ENCODE measurements at places on chromosomes 7 and 10.

DNA sequence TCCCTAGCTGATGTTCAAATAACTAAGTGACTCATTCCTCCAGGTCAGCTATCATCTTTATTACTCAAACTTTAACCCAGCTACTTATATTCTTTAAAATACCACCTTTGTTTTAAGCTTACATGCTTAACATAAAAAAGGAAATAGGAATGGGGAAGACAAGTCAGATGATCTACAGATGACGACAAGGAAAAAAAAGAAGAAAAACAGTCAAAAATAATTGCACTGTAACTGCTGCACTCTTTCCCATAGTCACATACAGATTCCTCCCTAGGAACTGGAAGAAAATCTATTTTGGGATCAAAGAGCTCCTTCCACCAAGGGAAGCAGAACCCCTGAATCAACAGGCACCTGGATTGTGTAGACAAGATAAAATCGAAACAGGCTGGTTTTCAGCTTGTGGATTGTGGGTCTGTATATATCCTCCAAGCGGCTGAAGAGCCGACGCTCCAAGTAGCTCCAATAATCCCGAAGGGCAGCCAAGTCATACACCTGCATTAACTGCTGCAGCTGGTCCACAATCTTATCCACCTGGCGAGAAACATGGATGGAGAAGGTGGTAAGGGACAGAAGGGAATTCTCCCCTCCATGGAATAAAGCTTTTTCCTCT lies 2.0 kb downstream of the WDR91 start:
- H3K27ac ChIP-seq, result no peak overlapping the region
- no peaks in the 10 kb centered on the region for H3K27me3 ChIP-seq
- H3K4me3 ChIP-seq, result peak overlapping the region; percentile 48
- H3K4me1 ChIP-seq, result peaks cover 50% of the 10 kb centered on the region
- no peak for DNase-seq

DNA sequence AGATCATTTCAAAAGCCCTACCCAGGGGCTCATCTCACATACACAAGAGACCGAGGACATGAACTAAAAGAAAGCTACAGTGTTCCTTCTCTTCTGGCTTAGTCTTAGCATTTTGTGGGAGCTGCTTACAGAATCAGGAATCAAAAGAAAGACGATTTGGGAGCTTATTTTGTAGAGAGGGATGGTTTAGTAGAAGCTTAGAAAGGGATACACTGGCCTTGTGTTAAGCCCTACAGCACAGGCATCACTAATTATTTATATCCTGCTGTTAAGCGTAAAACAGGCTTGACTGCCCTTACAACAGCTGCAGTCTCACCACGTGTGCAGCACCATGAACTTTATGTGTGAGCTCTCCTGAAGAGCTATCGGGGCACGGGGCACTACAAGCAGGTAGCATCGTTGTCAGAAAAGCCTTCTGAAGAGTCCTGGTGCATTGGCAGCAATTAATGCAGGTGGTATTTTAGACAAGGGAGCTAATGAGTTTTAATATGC lies 798.3 kb downstream of the NXPH1 start:
- no peaks in the 10 kb centered on the region for H3K36me3 ChIP-seq
- H3K4me1 ChIP-seq, result no peaks in the 10 kb centered on the region
- DNase-seq, result no peak
- no peak overlapping the region for H3K27ac ChIP-seq
- H3K27me3 ChIP-seq, result no peaks in the 10 kb centered on the region
- H3K4me3 ChIP-seq, result no peak overlapping the region

GRCh38 chr10:60595852-60596251 lies 182.4 kb upstream of the CDK1 start:
- no peak for DNase-seq
- H3K4me3 ChIP-seq, result no peak overlapping the region
- peaks cover 3% of the 10 kb centered on the region for H3K36me3 ChIP-seq
- peaks cover 5% of the 10 kb centered on the region for H3K4me1 ChIP-seq

- no peak for DNase-seq
- peaks cover 49% of the 10 kb centered on the region for H3K4me1 ChIP-seq
- H3K27me3 ChIP-seq, result no peaks in the 10 kb centered on the region
Measured at GRCh38 chr10:63133821-63134557, 861 bp downstream of the NRBF2 start.

- H3K4me1 ChIP-seq, result peaks cover 16% of the 10 kb centered on the region
- no peaks in the 10 kb centered on the region for H3K27me3 ChIP-seq
- no peak overlapping the region for H3K27ac ChIP-seq
- peaks cover 54% of the 10 kb centered on the region for H3K36me3 ChIP-seq
- DNase-seq, result no peak
Measured at GRCh38 chr10:72063703-72064391, 24.5 kb downstream of the SPOCK2 start.

DNA sequence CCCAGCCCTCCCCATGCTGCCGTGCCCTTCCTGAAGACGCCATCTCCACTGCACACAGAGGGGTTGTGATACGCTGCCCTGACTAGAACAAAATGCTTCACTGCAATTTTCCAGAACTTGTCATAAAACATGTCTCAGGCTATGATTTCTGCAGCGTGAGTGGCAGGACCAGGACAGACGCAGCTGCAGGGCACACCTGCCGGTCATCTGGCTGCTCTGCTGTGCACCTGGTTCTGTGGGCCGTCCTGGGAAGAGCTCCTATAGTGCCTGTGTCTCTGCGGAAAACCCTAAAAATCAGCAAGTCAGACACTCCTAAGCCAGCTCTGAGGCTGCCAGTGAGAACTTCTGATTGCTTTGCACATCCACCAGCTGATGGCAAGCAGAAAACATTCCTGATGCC lies 39.7 kb upstream of the DIP2C start:
- no peak overlapping the region for H3K27ac ChIP-seq
- no peak for DNase-seq
- no peaks in the 10 kb centered on the region for H3K36me3 ChIP-seq
- H3K4me1 ChIP-seq, result no peaks in the 10 kb centered on the region

DNA sequence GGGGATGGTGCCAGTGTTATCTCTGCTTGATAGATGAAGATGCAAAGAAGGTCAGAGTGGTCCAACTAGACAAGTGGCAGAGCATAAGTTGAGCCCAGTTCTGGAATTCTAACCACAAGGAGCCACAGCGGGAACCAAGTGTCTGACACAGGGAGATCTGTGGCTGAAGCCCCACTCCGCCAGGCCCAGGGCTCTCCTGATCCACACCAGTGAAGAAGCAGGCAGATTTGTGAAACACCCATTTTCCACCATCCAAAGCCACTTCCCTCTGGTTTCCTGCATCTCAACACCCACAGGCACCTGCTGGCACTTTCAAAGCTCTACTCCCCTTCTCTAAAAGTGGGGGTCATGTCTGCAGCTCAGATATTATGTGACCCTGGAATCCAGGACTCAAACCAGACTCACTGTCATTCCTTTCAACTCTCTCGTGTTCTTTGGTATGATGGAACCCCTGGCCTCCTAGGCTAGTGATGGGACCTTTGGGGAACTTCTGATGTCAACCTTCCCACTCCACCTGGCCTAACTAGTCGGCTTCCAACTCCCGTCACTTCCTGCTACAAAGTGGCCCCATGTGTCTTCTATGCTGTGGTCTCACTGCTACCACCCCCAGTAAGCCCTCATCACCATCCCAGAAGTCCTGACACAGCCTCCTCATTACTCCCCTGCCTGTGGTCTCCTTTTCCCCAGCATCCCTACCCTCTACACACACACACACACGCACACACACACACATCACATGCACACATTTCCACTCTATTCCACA lies 177.6 kb downstream of the GRID1 start:
- no peaks in the 10 kb centered on the region for H3K4me1 ChIP-seq
- no peak for DNase-seq
- H3K36me3 ChIP-seq, result no peaks in the 10 kb centered on the region
- H3K27ac ChIP-seq, result no peak overlapping the region
- peaks cover 18% of the 10 kb centered on the region for H3K27me3 ChIP-seq
- H3K4me3 ChIP-seq, result no peak overlapping the region

GRCh38 chr7:54015251-54015650 lies 526.9 kb upstream of the VSTM2A start:
- no peaks in the 10 kb centered on the region for H3K36me3 ChIP-seq
- H3K4me1 ChIP-seq, result no peaks in the 10 kb centered on the region
- no peak overlapping the region for H3K27ac ChIP-seq
- H3K4me3 ChIP-seq, result no peak overlapping the region
- no peaks in the 10 kb centered on the region for H3K27me3 ChIP-seq

GRCh38 chr10:73924935-73925334 lies 14.0 kb downstream of the PLAU start:
- H3K27ac ChIP-seq, result no peak overlapping the region
- no peak overlapping the region for H3K4me3 ChIP-seq
- no peaks in the 10 kb centered on the region for H3K36me3 ChIP-seq
- H3K27me3 ChIP-seq, result no peaks in the 10 kb centered on the region

DNA sequence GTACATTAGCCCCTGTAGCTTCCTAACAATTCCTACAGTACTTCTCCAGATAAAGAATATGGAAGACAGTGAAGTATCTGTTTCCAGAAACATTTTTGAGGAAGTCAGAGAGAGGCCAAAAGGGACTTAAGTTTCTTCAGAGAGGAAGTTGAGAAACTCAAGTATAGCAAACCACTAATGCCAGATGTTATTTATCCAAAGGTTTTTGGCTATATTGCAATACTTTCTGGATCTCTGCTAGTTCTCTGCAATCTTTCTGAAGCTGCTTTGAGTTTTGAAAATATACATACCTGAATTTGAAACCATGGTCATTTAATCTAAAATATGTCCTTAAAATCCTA lies 64.7 kb downstream of the BICC1 start:
- H3K4me3 ChIP-seq, result no peak overlapping the region
- H3K27ac ChIP-seq, result no peak overlapping the region
- no peaks in the 10 kb centered on the region for H3K36me3 ChIP-seq
- H3K4me1 ChIP-seq, result no peaks in the 10 kb centered on the region
- H3K27me3 ChIP-seq, result no peaks in the 10 kb centered on the region

- no peak overlapping the region for H3K27ac ChIP-seq
- no peak for DNase-seq
- no peaks in the 10 kb centered on the region for H3K36me3 ChIP-seq
Measured at GRCh38 chr7:117775801-117776200, 97.4 kb downstream of the CTTNBP2 start.

- peak overlapping the region; percentile 88 for H3K27ac ChIP-seq
- DNase-seq, result no peak
- peaks cover 2% of the 10 kb centered on the region for H3K36me3 ChIP-seq
- H3K27me3 ChIP-seq, result no peaks in the 10 kb centered on the region
Measured at GRCh38 chr7:22563621-22564241, 63.7 kb upstream of the STEAP1B start.

DNA sequence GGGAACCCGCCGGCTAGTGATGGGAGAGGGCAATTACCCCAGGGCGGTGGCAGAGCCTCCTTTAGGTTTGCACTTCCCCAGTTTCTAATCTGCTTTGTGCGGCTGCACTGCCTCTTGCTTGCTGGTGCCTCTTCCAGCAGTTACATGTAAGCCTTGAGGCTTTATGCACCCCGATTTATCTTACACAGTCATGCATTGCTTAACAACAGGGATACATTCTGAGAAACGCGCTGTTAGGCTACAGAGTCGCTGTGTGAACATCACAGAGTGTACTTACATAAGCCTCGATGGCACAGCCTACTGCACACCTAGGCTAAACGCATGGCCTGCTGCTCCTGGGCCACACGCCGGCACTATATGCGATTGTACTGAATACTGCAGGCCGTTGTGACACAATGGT lies 155.6 kb upstream of the MKI67 start:
- H3K27me3 ChIP-seq, result peaks cover 21% of the 10 kb centered on the region
- no peak overlapping the region for H3K4me3 ChIP-seq
- no peak overlapping the region for H3K27ac ChIP-seq
- H3K36me3 ChIP-seq, result no peaks in the 10 kb centered on the region
- DNase-seq, result no peak
- H3K4me1 ChIP-seq, result no peaks in the 10 kb centered on the region

DNA sequence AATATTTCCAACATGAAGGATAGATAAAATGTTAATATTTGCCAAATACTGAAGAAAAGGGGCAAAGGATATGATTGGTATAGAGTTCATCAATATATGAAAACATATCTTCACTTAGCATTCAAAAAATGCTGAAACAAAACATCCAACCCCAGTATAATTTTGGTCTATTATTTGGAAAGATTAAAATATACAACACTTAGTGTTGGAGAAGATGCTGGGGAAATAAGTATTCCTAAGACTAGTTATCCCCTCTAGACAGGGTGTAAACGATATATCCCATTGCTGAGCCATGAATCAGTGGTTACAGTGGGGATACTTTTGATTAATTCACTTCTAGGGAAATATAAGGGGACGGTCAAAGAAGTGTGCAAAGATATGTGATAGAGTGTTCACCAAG lies 187.3 kb upstream of the IMMP2L start:
- no peaks in the 10 kb centered on the region for H3K36me3 ChIP-seq
- H3K27me3 ChIP-seq, result peaks cover 3% of the 10 kb centered on the region

- DNase-seq, result no peak
Measured at GRCh38 chr10:49527061-49527460, 11.9 kb downstream of the ERCC6 start.

- peak overlapping the region; percentile 69 for H3K4me3 ChIP-seq
- no peaks in the 10 kb centered on the region for H3K27me3 ChIP-seq
- peak overlapping the region; percentile 93 for H3K27ac ChIP-seq
- H3K4me1 ChIP-seq, result peaks cover 98% of the 10 kb centered on the region
Measured at GRCh38 chr10:124717911-124718741, 26.1 kb downstream of the FAM53B start.

DNA sequence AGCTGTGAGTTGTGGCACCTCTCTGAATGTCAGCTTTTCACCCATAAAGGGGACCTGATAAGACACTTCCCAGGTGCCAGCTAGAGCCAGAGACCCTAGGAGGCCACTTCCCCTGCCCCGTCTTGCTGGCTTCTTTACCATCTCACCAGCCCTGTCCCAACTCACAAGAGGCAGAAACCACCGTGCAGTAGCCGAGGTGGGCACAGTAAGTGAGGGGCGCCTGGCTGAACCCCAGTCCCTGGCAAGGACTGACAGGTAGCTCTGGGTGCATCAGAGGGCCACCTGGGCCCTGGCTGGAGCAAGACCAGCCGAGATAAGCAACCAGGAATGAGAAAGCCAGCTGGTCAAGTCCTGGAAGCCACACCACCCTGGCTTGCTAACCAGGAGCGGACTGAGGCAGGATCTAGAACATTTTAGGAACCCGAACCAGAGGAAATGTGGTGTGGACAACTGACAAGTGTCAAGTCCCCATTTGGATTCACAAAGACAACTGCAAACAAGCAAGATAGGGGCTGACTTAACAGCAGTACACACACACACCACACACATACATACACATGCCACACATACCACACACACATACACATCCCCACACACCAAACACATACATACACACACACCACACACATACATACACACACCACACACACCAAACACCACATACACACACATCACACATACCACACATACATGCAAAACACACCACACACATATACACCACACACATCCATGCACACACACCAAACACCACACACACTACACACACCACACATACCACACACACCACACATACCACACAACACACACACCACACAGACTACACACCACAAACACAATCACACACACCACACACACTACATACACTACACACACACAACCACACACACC lies 20.8 kb downstream of the OGDHL start:
- peak overlapping the region; percentile 15 for H3K27ac ChIP-seq
- H3K36me3 ChIP-seq, result no peaks in the 10 kb centered on the region
- H3K4me3 ChIP-seq, result no peak overlapping the region
- no peak for DNase-seq
- no peaks in the 10 kb centered on the region for H3K27me3 ChIP-seq

GRCh38 chr7:132080967-132081668 lies 495.2 kb downstream of the PLXNA4 start:
- H3K4me1 ChIP-seq, result no peaks in the 10 kb centered on the region
- no peak overlapping the region for H3K4me3 ChIP-seq
- H3K27ac ChIP-seq, result no peak overlapping the region
- no peaks in the 10 kb centered on the region for H3K36me3 ChIP-seq

Measured in activated B cell treated with CpG ODN at 0.5 μM for 24 hours (primary cell).